CD8-positive, alpha-beta memory T cell (primary cell): ENCODE measurements at places on chromosomes 1 and 21. TPM values are rescaled to one million over a fixed set of nuclear protein-coding genes. Genes with fewer than 3 reads are reported as not detected.

The A3GALT2 gene
- not detected for total RNA-seq

The VWA1 gene
- 0.31 TPM for total RNA-seq

The ANKRD34A gene
- 8.7 TPM for total RNA-seq

The OR2AK2 gene
- total RNA-seq, result not detected

The OXCT2 gene
- total RNA-seq, result 2.2 TPM

The RXFP4 gene
- not detected for total RNA-seq

The NBPF26 gene
- 21.5 TPM for total RNA-seq

The CALML6 gene
- total RNA-seq, result 0.46 TPM

The NKAIN1 gene
- total RNA-seq, result not detected

The PTGER3 gene
- not detected for total RNA-seq

The FLG2 gene
- total RNA-seq, result not detected

The MX2 gene
- 17.1 TPM for total RNA-seq

The RIMS3 gene
- total RNA-seq, result 1.4 TPM

The IFNLR1 gene
- 6.1 TPM for total RNA-seq

The GOLT1A gene
- not detected for total RNA-seq

The SMYD3 gene
- 12.4 TPM for total RNA-seq

The ACTN2 gene
- not detected for total RNA-seq

The BNIPL gene
- total RNA-seq, result 1.3 TPM

The PDE9A gene
- 1.5 TPM for total RNA-seq

The TEX38 gene
- total RNA-seq, result not detected
